ENCODE measurements at places on chromosomes 4 and X.

- no peak for DNase-seq
Observed at GRCh38 chr4:6722891-6723290, 6.9 kb downstream of the BLOC1S4 start.

DNA sequence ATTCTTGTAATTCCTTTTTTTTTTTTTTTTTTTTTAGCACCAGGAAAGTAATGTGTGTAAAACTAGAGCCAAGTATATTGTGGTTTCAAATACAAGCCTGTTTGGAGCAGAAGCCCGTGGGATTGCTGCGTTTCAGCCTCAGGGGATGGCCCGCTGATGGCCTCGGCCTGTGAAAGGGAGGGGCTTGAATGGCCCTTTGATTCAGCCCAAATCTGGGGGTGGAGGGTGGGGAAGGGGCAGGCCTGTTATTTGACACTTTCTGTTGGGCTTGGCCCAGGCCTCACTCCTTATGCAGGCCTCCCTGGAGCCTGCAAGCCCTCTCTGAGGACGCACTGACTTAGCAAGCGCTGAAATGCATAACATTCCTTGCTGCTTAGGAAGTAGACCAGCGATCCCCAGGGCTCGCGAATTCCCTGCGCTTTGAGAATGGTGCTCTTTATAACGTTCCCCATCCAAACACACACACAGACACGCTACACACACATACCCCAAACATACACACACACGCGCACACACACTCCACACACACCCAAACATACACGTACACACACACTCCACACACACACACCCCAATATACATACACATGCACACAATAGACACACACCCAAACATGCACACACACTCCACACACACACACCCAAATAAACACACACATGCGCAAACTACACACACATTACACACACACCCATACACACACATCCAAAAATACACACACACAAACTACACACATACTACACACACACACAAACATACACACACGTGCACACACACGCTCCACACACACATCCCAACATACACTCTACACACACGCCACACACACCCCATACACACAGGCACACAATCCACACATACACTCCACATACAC is 29.6 kb downstream of the TLR10 start:
- DNase-seq: peak; percentile 100

GRCh38 chr4:177301126-177301639 is 8.5 kb upstream of the NEIL3 start:
- no peak for DNase-seq

GRCh38 chrX:10892621-10893225 is 218.4 kb upstream of the HCCS start:
- peak; percentile 81 for DNase-seq

GRCh38 chr4:176376032-176376614 is 56.4 kb downstream of the SPCS3 start:
- DNase-seq: peak; percentile 31

DNA sequence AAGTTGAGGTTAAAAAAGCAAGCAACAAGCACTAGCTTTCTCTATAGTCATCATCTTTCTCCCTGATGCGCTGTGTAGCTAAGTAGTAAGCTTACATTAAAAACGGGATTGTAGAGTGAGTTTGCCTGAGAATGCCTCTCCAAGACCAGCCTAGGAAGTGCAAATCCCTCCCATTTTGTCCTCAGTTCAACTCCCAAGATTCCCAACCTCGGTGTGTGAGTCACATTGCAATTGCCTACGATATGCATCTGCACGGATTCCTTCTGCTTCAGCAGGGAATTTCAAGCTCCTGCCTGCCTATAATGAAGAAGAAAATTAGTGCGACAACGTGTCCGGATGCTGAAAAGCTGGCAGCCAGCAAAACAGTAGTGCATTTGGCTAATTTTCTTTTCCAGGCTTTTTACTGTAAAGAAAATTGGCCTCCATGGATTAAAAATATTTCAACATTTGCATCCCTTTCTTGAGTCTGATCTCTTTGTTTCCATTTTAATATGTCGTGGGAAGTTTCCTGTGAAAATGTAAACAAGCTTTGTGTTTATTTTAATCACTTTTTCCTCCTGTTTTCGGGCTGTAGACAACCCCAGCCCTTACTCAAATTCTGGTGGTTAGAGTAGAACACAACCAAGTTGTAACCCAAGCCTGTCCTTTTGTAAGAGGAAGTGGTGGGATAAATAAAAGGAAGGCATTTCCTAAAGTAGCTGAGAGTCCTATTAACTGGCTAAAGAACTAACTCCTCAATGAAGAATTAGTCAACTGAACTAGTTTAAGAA is 58.4 kb upstream of the TET2 start:
- DNase-seq: peak; percentile 92

GRCh38 chrX:135951291-135951690 is 22.5 kb downstream of the MMGT1 start:
- no peak for DNase-seq

DNA sequence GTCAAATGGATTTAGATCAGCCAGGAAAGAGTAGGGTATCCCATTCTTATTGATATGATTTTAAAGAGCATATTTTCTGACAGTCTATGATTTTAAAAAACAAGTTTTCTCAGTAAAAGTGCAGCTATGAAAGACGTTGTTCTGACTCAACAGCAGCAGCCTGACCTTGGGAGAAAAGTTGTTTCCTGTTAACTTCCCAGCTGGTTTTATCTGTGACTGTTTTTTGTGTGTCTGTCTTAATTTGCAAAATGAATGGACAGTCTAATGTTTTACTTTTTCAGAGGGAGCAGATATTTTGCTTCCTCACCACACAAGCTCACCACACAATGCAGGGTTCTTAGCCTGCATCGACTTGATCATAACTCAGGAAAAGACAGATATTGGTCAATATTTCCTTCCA is 764 bp upstream of the MTHFD2L start:
- peak; percentile 37 for DNase-seq

- no peak for DNase-seq
Observed at GRCh38 chrX:47844117-47844516, 7.4 kb downstream of the ZNF81 start.
